ENCODE measurements at places on chromosomes 3 and 15.

GRCh38 chr3:117243657-117244056, 534.1 kb downstream of the TUSC7 start:
- no peak for DNase-seq

GRCh38 chr3:42022355-42022754, 60.5 kb upstream of the ULK4 start:
- DNase-seq: no peak

DNA sequence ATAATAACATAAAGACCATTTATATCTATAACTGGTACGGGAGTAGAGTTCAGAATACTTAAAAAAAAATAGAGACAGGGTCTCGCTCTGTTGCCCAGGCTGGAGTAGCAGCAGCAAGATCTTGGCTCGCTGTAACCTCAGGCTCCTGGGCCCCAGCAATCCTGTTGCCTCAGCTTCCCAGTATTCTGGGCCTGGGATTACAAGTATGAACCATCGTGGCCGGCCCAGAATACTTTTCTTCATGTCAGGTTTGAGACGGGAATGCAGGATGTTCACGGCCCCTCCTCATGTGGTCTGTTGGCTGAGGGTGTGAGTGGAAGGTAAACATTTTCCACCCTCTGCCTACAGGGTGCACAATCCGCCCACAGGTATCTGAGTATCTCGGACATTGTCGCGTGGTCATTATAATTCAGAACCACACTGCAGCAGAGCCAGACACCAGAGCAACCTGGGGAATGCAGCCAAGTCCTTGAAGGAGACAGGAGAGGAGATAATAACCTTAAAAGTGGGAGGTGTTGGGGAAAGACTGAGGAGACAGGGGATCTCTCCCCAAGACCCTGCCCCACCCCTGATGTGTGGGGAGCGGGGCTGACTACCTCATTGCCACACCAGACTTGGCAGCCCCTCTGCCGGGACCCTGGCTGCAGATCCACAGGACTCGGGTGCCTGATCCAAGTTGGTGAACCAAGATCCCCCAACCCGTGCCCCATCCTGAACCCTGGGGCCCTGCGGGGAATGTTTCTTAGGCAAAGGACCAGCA, 106.8 kb downstream of the ADCY5 start:
- no peak for DNase-seq

GRCh38 chr15:26475554-26475953, 297.3 kb downstream of the GABRB3 start:
- no peak for DNase-seq

- no peak for DNase-seq
These were observed 2.8 kb upstream of the DNAH1 start for GRCh38 chr3:52313188-52313773.

GRCh38 chr15:45612790-45613415, 21.9 kb upstream of the SQOR start:
- DNase-seq: no peak

GRCh38 chr15:94110476-94111130, 120.8 kb upstream of the MCTP2 start:
- no peak for DNase-seq

DNA sequence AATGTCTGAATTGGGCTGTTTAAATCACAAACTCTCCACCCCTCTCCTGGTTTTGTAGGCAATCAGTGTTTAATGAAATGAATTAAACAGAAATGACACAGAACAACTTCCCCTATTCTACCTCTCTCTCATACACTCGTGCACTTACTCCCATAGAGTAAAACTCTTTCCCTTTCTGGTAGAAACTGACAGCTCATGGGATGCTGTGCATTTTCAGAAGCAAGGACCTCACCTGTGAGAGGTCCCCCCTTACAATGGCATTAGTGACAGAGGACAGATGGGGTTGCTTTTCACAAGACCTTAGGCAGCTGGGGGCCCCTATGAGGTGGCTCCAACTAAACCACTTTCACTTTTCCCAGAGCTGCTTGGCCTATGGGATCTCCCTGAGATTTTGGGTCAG, 31.9 kb downstream of the PARP16 start:
- DNase-seq: no peak

- no peak for DNase-seq
These were observed 13.9 kb downstream of the ILDR1 start for GRCh38 chr3:122008166-122008565.

DNA sequence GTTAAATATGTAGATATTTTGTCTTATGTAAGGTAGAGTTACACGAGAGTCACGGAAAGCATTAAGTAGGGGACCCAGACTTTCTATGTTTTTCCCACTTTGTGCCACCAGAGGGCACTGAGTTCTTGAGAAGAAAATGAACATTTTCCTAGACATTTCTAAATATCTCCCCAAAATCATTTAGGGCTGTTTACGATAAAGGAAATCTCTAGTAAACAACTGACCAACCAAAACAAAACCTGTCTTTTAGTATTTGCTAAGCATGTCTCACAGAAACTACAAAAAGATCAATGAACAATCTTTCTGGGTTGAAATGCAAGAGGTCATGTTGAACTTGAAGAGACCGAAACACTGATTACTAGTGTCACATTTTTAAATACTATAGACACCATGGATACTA, 16.1 kb downstream of the POU1F1 start:
- DNase-seq: peak; percentile 11

- DNase-seq: peak; percentile 26
These were observed 64.0 kb downstream of the KAT2B start for GRCh38 chr3:20104167-20104661.

GRCh38 chr3:98730338-98730737, 32.8 kb upstream of the ST3GAL6 start:
- no peak for DNase-seq

- DNase-seq: no peak
These were observed 41.1 kb downstream of the TNFAIP8L3 start for GRCh38 chr15:51053571-51053970.

- no peak for DNase-seq
These were observed 19.7 kb downstream of the FOXP1 start for GRCh38 chr3:71563827-71564226.

DNA sequence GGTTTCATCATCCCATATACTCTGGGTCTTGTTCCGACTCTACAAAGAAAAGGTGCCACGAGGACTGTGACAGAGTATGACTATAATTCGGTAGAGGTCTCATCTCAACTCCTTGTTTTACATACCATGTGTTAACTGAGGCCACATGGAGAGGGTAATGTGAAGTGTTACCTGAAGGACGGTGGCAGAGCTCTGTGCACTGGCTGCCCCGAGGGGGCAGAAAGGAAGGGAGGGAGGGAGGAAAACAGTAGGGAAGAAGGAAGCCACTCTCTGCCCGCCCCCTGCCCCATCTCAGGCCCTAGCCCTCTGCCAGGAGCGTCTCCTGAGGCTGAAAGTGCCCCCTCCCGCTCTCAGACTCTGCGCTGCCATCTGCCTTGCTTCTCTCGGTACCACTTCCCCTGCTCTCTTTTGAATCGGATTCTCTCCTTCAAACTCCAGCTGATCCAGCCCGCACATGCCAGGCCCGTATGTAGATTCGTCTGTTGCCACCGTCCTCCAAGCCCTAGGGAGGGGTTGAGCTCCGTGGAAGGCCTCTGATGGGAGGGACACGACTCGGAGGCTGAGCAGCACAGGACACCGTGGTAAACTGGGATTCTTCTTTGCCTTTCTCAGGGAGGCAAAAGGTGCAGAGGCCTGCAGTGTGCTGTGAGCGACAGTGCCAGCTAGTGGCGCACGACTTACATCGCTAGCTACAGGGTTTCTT, 70.5 kb upstream of the ATP10A start:
- peak; percentile 49 for DNase-seq

- peak; percentile 10 for DNase-seq
These were observed 31.9 kb downstream of the TNK2 start for GRCh38 chr3:195876297-195877064.

GRCh38 chr3:126127452-126127851, 43.5 kb upstream of the SLC41A3 start:
- no peak for DNase-seq

DNA sequence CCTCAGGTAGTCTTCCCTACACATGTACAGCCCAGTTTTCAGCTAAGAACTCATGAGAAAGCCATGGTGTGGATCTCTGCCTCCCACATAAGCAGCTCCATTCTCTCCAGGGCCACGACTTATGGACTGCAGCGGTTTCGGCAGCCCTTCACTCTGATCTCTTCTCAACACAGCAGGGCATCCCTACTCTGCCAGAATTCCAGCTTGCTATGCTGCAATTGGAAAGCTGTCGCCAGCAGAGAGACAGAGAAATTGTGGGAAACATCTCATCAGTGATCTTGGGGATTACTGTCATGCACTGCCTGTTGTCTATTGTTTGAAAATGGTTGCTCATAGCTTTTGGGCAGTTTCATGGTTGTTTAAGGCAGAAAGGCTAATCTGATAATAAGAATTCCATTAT, 11.9 kb upstream of the BLM start:
- no peak for DNase-seq

DNA sequence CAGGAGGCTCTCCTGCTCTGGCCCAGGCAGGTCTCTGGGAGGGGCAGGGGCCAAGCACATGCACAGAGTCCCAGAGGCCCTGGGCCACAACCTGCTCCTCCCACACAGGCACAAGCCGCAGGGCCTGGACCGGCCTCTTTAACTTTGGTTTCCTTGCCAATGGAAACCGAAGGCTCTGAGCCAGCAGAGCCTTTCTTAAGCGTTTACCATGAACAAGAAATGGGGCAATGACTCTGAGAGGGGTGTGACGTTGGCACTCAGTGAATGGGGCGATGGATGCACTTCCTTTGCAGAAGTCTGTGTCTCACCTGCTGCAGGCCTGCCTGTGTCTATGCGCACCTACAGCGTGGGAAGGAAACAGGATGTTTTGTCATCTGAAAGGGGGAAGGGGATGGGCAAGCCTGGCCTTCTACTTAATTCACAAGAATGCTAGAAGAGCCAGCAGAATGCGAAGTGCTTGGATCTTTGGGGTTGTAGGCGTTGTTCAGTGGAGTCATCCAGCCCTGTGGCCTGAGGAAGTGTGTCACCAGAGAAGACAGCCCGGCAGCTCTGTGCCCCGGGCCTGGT, 41.8 kb downstream of the IFT122 start:
- no peak for DNase-seq

DNA sequence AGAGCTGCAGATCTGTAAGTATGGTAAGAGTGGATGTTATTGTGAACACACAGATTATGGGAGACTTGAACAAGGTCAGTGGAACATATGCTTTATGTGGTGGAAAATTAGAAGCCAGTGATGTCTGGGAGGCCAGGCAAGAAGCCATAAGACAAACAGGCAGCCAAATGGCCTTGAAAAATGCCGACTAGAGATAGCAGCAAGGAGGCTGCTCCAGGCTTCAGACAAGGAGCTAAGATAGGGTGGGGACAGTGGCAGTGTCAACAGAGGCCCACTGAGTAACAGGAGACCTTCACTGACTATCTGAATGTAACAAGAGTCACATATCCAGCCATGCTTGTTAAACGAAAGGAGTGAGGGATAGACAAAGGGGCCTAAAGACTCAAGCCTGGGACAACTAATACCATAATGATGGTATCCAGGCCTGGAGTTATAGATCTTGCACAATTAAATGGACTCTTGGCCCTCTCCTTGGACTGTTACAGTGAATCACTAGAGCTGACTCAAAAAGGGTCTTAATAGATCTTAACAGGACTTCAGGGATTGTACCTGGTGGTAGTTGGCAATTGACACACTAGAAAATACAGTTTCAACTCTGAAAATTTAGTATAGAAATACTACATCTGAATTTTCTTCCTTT, 50.6 kb downstream of the CFAP20DC start:
- no peak for DNase-seq

DNA sequence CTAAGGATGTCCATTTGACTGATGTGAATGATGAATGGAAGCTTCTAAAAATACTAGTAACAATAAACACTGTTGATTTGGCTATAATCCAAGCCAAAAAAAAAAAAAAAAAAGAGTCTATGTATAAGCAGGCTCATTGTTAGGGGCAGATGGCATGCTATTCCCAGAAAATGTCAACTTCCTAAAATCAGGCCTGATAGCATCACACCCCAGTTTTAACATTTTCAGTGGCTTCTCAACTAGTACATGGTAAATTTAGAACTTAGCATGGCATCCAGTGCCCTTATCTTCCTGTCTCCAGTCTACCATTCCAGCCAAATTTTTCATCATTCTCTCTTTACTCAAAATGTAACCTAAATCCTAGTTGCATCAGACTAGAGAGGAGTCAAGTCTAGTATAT, 288.2 kb upstream of the ZNF385D start:
- DNase-seq: no peak

DNA sequence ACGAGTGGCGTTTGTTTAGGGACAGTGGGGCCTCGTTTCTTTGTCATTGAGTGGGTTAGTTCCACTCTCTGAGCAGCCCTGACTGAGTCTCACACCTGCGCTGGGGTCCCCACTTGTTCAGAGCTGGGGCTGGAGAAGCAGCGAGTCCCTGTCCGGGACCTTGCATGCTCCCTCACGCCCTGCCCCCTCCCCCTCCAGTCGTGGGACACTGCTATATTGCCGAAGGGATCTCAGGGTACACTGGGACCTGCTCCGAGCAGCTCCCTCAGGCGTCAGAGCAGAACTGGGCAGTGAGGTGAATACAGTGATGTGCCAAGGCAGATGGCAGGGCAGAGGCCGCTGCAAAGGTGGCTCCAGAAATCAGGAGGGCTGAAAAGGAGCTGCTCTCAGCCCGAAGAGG, 59.9 kb upstream of the KLF13 start:
- no peak for DNase-seq

DNA sequence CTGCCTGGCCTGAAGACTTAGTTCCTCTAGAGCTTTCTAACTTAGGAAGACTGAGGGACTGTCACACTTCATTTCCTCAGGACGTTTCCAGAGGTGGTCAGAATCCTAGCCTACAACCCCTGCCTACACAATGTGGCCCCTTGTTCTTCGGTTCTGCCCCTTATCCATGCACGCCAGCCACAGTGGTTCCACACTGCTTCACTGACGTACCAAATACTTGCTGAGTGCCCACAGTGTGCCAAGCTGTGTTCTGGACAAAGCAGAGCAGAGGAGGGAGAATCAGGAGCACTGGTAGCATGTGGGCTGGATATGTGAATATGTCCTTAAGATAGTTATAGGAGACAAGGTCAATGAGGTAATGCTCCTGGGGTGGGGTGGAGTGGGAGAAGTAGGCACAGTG, 70.5 kb upstream of the SAMMSON start:
- no peak for DNase-seq

- no peak for DNase-seq
These were observed 24.2 kb upstream of the SLC4A7 start for GRCh38 chr3:27508424-27508823.

DNA sequence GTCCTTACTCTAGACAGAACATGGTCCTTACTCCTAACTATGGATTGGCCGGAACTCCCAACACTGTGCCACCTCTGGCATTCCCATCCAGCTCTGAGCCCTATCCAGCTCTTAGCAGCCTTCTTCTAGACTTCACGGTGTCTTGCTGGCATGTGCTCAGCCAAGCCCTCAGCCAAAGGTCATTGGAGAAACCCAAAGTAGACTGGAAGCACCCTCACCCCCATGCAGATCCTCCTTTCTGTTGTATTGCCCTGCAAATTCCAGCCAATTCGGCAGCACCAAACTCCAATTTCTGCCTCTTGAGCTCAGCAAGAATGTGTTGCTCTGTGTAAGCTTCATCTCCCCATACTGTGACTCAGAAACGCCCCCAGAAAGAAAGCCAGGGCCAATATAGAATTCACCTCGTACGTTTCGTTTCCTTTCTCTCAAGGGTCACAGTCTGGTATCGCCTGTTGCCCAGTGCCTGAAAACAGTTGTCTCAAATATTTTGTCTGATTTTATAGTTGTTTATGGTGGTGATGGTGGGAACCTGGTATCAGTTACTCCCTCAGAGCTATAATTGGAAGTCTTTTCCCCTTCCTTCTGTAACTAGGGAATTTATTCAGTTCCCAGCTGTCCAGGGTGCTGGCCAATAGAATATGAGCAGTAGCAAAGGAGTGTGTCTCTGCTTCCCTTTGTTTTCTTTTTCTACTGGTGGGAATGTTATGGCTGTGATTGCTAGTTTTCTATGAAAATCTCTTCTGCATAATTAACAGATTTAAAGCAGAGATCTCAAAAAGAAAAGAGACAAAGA, 28.4 kb upstream of the EPHB3 start:
- DNase-seq: no peak

Data from stimulated activated CD8-positive, alpha-beta memory T cell treated with anti-CD3 and anti-CD28 coated beads, Interleukin-15, amount 100 ng/mL, for 48 hours (primary cell).